ENCODE measurements at places on chromosomes 16 and 17.

- DNase-seq: no peak
These were observed 7.8 kb downstream of the MFSD6L start for GRCh38 chr17:8791248-8791909.

GRCh38 chr16:69424935-69425784 lies 741 bp downstream of the CYB5B start:
- no peak for DNase-seq

GRCh38 chr17:42526031-42526444 lies 10.0 kb upstream of the NAGLU start:
- DNase-seq: no peak

DNA sequence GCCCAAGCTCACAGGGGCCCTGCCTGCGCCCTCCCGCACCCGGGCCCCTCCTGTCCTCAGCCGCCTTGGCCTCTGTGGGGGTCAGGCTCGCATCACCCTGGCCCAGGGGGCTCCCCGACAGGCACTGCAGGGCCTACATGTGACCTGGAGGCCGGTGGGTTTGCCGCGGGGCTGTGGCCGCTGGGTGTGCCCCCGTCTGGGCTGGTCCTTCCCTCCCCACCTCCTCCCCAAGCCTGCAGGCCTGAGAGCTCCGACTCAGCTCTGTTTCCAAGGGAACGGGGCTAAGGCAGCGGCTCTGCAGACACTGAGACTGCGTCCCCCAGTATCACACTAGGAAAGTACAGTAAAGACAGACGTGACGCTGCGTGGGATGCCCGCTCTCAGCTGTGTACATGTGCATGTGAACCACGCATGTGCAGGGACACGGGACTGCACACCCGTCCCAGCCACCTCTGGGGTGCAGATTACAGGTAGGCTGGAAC lies 16.5 kb upstream of the WDR45B start:
- DNase-seq: no peak

DNA sequence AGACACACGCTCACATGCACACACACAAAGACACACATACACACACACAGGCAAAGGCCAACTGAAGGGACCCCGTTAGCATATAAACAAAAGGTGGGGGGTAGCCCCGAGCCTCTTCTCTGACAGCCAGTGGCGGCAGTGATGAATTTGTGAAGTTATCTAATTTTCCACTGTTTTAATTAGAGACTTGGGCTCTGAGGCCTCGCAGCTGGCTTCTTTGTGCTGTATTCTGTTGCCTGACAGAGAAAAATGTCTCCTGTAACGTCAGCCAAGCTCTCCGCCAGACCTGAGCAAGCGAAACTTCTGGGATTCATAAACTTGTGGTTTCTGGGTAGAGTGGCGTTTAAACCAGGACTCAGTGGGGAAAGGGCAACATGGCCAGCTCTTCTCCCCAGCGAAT lies 113.9 kb upstream of the FOXF1 start:
- DNase-seq: no peak

GRCh38 chr17:40922239-40922638 lies 15.2 kb downstream of the KRT23 start:
- no peak for DNase-seq

- DNase-seq: no peak
These were observed 19.2 kb upstream of the ZFHX3 start for GRCh38 chr16:73066927-73067670.

- DNase-seq: no peak
These were observed 5.6 kb downstream of the AKAP1 start for GRCh38 chr17:57090560-57091185.

GRCh38 chr17:54324813-54325212 lies 502.1 kb downstream of the KIF2B start:
- DNase-seq: no peak
